ENCODE measurements at places on chromosomes 11 and 22. TPM values are rescaled to one million over a fixed set of nuclear protein-coding genes. Genes with fewer than 3 reads are reported as not detected.

MYOD1 gene
- total RNA-seq = not detected

OR8D4 gene
- not detected for total RNA-seq

GVQW3 gene
- 2.0 TPM for total RNA-seq

MUC15 gene
- 0.16 TPM for total RNA-seq

SCO2 gene
- total RNA-seq = 1.8 TPM

ART1 gene
- total RNA-seq = not detected

RBM7 gene
- 50.5 TPM for total RNA-seq

GAL gene
- 26.3 TPM for total RNA-seq

SOX10 gene
- total RNA-seq = 0.10 TPM

- no peak for DNase-seq
Measured at GRCh38 chr11:128328955-128329551, 258.3 kb downstream of the ETS1 start.

GRCh38 chr11:105144887-105145286, 5.3 kb upstream of the CARD18 start:
- peak; percentile 81 for DNase-seq

DNA sequence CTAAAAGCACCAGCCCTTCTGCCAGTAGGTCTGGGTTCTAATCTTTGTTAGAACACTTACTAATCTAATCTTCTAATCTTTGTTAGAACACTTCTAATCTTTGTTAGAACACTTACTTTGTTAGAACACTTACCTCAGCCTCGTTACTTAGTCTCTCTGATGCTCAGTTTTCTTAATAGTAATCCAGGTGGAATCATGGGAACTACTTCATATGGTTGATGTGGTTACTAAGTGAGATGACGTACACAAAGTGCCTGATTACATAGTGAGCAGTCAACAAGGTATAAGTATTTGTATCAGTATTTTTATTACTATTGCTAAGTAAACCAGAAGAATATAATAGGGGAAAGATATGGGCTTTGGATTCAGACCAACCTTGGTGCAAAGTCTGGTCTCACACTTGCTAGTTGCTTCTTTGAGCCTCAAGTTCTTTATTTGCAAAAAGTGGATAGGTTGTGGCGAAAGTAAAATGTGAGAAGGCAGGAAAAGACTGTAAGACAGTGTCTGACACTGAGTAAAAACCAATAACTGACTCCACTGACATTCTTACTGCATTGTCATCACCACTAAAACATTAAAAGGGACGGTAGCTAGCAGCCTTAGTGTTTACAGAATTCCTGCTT, 83.7 kb downstream of the TRAF6 start:
- DNase-seq = no peak

- DNase-seq = no peak
Measured at GRCh38 chr11:116840746-116841296, 3.4 kb upstream of the APOA1 start.

DNA sequence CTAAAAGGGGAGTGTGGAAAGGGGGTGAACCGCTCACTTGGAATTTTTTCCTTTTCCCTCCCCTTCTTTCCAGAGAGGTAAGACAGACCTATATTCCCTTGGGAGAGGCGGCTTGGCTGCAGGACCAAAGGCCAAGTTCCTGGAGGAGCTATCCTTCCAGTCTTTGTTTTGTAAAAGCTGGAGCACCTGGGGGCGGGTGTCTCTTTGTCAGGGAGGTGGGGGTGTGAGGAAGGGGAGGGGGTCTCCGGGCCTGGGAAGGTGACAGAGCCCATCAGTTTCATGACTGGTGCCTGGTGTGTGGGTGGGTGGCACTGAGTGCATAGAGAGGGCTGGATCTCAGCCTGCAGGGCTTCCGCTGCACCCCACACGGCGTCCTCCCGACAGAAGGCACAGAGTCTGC, 18.5 kb downstream of the PTPN5 start:
- DNase-seq = no peak

DNA sequence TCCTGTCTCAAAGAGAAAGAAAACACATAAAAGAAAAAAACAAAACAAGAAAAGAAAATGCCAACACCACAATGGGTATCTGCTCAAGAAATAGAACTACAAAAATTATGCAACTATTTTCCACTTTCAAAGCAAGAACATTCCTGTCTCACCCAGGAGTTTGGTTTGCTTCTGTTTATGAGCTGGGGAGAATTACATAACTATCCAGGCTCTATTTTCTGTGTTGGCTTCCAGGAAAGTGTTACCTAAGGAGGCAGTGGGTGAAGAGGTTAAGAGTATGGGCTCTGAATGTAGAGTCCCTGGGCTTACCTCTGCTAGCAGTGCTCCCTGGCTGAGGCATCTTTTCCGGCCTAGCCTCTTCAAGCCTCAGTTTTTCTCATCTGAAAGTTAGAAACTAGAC, 426.7 kb downstream of the MIAT start:
- no peak for DNase-seq

DNA sequence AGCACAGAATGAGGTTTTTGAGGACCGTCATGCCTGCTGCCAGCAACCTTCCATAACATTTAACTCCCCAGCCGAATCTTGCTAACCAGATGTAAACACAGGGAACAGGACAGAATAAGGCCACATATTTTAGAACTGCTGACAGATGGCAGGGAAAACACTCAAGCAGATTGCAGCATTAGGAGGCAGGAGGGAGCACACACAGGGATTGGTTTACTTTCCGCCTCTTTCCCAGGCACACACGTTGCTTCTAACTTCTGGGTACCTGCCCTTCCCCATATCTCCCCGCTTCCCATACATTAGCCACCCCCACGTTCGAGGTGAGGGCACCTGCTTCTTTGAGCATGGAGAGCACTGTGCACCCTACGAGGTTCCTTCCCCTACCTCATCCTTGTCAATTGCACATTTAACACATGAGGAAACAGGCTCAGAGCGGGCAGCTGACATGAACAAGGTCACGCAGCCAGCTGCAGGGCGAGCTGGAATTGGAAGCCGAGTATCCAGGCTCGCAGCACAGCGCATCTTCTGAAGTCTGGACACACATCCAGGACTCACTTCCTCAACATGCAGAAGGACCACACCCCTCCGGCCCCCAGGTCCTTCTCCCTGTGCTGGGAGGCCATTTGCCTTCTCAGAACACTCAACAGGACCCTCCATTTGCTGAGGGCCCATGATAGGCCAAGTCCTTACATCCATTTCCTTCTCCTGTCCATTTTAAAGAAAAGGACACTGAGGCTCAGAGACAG, 18.7 kb downstream of the ASPHD2 start:
- no peak for DNase-seq

- no peak for DNase-seq
Measured at GRCh38 chr11:33237039-33237597, 20.1 kb upstream of the HIPK3 start.

- DNase-seq = no peak
Measured at GRCh38 chr11:78612721-78613377, 38.2 kb upstream of the NARS2 start.

- no peak for DNase-seq
Measured at GRCh38 chr11:45304992-45305335, 18.8 kb upstream of the SYT13 start.

GRCh38 chr11:19912115-19912957, 199.7 kb downstream of the NAV2 start:
- DNase-seq = no peak

DNA sequence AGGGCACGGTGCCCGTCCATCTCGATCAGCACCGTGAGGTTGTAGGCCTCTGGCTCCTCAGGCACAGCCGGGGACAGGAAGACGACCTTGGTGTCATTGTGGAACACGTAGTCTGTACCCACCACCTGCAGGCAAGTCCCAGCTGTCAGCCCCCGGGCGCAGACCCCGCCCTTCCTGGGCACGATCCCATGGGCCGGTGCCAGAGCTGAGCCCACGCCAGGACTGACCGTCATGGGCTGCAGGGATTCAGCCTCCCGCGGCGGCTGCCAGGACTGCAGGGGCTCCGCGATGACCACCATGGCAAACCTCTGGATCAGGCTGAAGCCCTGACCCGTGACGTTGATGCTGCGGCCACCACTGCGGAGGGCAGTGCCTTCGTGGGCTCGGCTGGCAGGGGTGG, 11.8 kb upstream of the MAPK11 start:
- DNase-seq = no peak

GRCh38 chr11:47843361-47844055, 4.6 kb downstream of the NUP160 start:
- no peak for DNase-seq

DNA sequence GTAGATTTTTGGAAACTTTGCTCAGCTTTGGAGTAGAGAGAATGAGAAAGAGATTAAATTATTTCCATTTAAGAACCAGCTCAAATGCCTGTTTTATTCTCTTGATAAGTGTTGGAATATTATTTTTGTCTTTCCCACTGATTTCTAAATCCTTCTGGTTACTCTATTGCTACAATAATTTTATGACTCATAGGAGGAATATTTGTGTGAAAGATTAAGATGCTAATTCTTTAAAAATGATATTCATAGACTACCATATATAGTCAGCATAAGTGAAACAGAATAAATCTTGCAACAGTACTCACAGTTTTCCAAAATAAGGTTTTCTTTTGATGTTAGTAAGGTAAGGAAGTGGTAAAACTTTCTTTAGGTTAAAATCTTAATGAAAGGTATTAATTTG, 60.9 kb downstream of the YAP1 start:
- DNase-seq = peak; percentile 71

DNA sequence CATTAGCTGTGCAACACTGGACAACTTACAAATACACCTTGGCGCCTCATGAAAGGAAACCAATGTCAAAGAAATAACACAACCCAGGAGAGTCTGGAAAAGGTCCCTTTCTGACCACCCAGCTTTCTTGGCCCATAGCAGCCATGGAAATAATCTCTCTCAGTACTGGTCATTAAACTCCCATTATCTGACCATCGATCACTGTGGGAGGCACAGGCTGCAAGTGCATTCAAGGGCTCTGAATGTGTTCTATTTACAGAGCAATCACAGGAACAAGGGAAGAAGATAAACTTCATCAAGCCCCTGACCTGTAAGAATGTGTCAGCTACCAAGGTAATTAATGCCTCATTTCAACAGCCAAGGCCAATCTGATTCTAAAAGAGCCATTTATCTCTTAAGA, 40.1 kb downstream of the CTSC start:
- DNase-seq = peak; percentile 74

DNA sequence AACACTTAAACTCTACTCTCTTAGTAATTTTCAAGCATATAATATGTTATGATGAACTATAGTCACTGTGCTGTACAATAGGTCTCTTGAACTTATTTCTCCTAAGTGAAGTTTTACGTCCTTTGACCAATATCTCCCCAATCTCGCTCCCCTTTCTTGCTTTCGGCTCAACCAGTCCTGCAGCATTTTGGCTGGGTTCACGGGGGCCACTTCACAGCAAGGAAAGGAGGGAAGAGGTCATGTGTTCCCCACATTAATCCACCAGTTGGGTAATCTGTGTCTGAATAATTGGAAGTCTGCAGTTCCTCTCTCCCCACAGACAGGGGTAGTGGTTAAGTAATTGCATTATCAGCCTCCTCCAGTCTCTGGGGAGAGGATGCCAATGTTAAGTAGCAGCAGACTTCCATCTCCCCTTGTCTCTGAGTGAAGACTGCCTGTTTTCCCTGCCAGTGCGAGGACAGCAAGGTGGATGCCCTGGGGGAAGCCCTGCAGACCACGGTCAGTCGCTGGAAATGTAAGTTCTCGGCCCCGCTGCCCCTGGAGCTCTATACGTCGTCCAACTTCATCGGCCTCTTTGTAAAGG, 59.2 kb upstream of the CRTAM start:
- no peak for DNase-seq

DNA sequence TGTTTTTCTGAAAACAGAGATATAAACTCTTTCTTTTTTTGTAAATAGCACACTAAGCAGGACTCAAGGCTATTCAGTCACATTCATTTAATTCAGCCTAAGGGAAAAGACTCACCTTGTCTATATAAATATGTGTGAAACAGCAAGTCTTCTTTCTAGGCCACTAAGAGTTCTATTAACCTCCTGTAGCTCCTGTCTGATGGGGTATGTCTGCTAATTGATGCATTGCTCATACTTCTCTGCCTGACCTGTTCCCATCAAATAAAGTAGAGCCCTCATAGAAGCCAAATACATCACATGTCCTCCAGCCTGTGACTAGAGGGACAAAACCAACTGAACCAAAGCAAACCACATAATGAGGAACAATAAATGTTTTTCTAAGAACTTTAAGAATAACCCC, 68.2 kb downstream of the MSANTD4 start:
- no peak for DNase-seq

DNA sequence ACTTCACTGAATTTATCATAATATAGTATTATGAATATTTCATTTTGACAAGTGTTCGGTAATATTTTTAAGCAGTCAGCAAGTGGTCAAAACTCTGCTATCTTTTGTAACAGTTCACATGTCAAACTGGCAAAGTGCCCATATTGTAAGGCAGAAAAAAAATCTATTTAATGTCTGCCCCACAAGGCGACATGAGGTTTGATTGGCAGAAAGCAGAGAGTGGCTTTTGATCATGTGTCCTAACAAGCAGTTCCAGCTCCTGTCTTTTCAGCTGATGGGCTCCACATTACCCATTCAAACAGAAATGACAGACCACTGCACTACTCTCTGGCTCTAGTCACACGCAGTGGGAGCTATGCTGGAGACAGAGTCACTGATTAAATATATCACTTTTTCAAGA, 59.0 kb downstream of the SOX6 start:
- no peak for DNase-seq

GRCh38 chr11:15197696-15198095, 83.0 kb downstream of the INSC start:
- DNase-seq = peak; percentile 30

DNA sequence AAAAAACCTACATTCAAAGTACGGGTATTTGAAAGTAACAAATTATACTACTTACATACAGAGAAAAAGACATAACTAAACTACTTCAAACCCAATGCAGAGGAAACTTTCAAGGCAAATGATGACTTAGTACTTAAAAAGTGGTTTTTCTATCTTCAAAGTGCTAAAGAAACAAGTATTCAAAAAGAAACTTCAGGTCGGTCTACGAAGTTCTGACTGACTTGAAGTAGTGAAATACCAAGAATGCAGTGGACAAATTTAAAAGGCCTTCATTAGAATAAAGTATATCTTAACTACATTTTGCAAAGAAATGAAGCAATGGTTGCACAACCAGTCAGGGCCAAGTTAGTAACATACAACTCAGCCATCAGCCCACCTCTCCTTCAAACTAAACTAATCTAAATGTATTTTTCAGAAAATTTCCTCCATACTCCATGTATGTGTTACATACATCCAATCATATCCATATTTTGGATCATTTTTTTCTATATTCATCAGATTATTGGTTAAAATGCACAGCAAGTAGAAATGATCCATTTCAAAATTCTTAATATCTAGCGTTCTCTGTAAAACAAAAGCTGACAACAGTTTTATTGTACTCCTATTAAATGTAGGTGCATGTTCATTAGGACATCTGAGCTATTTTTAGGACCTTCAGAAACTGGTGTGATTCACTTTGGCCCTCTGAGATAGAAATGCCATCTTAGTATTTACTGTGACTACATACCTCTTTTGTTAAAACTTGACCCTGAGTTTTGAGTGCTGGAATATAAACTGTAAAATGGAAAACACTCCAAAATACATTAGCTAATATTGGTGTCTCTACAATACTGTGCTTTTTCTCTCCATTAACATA, 49.9 kb downstream of the BIRC2 start:
- peak; percentile 8 for DNase-seq

GRCh38 chr11:57205041-57205641, 23.4 kb downstream of the LRRC55 start:
- DNase-seq = peak; percentile 16

Data from astrocyte (in vitro differentiated cells and primary cell).